Posterior vena cava (tissue), 2 donors: ENCODE measurements at places on chromosomes 7 and 10. TPM values are rescaled to one million over a fixed set of nuclear protein-coding genes. Genes with fewer than 3 reads are reported as not detected.
A peak's percentile ranks its signal among the peaks of the same experiment; 100 is the strongest.

GRCh38 chr10:100750291-100751210, 5.2 kb downstream of the PAX2 start:
- DNase-seq, result peak; percentile 78

GRCh38 chr7:73437621-73438416, 4.2 kb downstream of the FZD9 start:
- no peak for DNase-seq

GRCh38 chr10:23065181-23065948, 30.0 kb upstream of the MSRB2 start:
- peak; percentile 89 for DNase-seq

DNA sequence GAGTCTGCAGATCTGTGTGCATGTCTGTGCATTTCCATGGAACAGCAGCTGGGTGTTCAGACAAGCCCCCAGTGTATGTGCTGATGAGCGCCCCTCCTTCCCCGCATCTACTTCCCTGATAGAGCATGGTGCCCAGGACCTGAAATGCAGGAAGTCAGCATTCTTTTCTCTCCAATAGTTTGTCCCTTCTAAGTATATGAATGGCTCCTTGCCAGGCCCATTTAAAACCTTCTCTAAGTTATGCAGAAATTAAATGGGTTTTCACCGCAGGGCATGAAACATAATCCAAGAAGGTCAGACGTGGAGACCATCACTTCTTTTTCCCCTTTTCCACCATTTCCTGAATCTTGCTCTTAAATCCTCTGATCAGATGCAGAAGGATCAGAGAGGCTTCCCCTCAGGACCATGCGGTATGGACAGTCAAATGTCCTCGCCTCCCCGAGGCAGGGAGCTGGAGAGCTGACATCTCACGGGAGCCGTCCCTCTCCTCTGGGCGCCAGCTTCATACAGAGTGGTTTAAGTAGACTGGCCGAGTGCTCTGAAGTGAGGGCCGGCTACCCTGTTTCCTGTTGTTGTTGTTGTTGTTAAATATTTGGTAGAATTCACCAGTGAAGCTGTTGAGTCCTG, 155.3 kb downstream of the C10orf105 start:
- no peak for DNase-seq

DNA sequence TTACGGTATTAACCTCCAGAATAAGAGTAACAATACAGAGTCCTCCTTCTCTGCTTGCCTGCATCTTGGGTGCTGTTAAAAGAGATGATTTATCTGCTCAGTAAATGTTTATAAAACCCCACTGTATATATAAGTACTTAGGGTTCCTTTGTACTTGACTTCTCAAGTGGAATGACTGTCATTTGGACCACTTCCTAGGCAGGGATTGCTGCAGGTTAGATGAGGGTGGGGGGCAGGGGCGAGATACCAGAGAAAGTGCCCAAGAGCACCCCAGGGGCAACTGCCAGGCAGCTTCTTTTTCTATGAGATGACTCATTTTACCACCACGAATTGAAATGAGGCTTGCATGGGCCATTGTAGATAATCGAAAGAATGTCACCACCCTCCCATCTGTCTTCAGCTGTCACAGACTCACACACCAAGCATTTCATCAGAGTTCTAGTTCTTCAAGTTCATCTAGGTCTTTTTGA, 421.9 kb upstream of the GALNT17 start:
- no peak for DNase-seq

DNA sequence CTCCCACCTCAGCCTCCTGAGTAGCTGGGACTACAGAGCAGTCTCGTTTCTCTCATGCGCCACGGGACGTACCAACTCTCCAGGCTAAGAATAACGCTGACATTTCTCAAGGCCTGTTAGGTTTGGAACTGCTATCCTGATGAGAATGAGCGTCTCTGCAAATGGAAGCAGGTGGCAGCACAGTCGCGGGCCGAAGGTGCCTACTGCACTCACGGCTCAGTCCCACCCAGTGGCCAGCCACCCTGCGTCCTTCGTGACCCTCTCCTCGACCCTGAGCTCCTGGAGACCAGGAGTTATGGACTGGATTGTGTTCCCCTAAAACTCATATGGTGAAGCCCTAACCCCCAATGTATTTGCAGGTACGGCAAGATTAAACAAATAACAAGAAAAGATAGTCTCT, 274.1 kb downstream of the PRPF18 start:
- DNase-seq, result no peak

GRCh38 chr10:120115959-120116358, 223.4 kb downstream of the SEC23IP start:
- DNase-seq, result no peak

DNA sequence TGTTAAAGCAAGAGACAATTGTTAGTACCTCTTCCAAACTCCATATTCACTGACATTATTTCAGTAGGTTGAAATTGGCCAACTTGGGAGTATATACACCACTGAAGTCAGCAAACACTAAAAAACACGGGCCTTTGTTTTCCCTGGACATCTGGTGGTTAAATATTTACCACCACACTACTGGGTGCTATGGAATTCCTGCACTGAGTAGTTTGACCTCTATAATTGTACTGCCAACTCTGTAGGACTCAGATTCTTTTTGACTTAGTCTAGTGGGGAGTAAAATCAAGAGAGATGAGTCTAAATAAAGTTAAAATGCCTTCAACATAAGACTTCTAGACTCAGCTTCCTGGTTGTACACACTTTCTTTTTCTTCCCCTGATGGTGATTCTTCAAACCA, 41.3 kb upstream of the TES start:
- DNase-seq, result no peak

GRCh38 chr10:105681051-105681450, 1040.0 kb downstream of the SORCS3 start:
- DNase-seq, result no peak

DNA sequence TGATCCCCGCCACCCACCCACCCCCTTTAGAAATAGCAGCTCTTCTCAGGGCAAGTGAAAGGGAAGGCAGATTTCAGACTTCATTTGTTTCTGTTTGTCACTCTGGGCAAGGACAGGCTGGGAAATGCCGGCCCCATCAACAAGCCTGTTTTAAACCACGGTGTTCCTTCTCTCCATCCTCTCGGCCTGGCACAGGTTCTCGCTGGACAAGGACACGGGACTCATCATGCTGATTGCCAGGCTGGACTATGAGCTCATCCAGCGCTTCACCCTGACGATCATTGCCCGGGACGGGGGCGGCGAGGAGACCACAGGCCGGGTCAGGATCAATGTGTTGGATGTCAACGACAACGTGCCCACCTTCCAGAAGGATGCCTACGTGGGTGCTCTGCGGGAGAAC, 42.3 kb downstream of the C10orf105 start:
- no peak for DNase-seq

DNA sequence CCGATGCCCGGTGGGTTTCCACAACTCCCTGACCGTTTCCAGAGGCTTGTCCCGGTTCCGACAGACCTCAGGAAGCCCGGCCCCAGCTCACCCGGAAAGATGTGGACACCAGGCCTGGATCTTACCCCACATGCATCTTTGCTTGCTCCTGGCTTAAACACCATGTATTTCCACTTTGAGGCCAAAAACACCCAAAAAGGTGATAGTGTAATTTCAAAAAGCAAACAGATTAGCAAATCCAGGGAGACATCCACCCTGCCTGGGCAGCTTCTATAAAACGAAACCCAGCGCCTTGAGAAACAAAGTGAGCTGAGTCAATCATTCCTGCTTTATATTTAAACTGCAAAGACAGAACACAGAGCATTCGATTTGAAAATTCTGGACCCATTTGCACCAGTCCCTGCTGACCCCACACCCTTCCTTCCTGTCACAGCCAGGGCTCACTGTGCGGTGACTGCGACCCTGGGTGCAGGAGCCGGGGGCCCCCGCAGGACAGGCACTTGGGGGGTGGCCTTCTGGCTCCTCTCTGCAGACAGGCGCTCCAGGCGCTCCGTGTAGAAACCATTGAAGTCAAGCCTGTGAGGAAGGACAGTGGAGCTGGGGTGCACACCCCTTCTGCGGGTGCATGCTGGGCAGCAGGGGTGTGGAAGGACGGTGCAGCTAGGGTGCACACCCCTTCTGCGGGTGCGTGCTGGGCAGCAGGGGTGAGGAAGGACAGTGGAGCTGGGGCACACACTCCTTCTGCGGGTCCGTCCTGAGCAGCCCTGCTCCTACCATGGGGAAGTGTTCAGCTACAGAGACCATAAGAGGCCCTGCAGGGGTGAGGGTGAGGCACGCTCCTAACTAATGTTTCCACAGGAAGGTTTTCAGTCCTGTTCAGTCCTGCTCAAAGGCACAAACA, 2.9 kb upstream of the ADAM8 start:
- DNase-seq, result no peak

GRCh38 chr10:69901022-69901421, 99.3 kb downstream of the COL13A1 start:
- DNase-seq, result no peak

GRCh38 chr7:137890449-137890921, 43.7 kb upstream of the DGKI start:
- no peak for DNase-seq

DNA sequence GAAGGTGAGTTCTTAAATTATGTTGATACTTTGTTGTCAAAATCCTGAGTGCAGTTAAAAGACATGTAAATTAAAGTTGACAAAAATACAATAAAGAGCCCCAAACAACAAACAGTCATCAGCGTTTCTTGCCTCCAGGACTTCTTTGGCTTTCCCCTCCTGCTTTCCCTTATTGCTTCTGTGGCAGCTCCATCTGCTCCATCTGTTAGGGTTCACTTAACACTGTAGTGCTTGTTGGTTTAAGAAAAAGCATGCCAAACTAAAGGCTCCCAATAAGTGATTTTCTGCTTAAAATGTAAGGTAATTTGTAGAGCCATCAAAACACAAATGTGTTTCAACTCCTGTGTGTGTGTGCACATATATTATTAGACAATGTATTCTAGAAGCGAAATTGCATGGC, 254.3 kb upstream of the GNAI1 start:
- no peak for DNase-seq

DNA sequence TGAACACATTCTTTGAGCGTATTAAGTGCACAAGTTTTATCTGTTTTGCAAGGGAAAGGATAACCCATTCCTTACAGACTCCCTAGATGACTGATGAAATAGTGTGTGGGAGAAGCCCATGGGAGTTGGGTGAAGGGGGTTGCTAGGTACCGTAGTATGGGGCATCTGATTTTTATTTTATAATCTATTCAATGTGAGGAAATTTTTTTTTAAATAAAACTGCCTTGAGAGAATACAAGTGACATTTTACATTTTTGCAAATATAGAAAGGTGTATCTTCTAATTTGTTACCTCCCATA, 1.4 kb downstream of the BTAF1 start:
- DNase-seq, result no peak

- DNase-seq, result no peak
These were observed 15.5 kb downstream of the CHST3 start for GRCh38 chr10:71979692-71980062.

DNA sequence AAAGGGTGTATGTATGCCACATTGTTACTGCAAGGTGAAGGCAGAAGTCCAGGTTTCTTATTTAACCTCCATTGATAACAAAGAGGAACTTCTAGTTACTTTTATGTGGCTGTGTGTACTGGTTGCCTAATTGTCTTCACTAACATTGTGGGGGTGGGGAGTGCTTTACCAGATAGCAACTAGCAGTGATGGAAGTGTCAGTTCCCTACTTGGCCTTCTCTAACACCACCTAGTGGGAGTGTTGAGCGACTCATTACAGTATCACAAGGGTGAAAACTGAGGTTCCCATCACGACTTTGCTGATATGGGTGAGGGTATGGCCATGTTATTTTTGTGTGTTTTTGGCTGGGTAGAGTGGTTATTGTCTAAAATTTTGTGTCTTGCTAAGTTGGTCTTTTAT, 274.4 kb downstream of the THSD7A start:
- DNase-seq, result no peak

- DNase-seq, result no peak
These were observed 280.9 kb downstream of the MALRD1 start for GRCh38 chr10:19329475-19329874.

RPS24 gene
- total RNA-seq, result 1,204 TPM

CISD1 gene
- total RNA-seq, result 38.4 TPM

SLC18A2 gene
- 0.81 TPM for total RNA-seq

SLC26A5 gene
- total RNA-seq, result not detected

IGFBP1 gene
- not detected for total RNA-seq

GJD4 gene
- total RNA-seq, result not detected

BTBD16 gene
- total RNA-seq, result 0.14 TPM

PILRA gene
- 15.3 TPM for total RNA-seq

NPSR1 gene
- total RNA-seq, result not detected

OR6B1 gene
- total RNA-seq, result not detected

CYP2C9 gene
- not detected for total RNA-seq

ZNF488 gene
- not detected for total RNA-seq

IFIT1 gene
- total RNA-seq, result 9.8 TPM

CPVL gene
- 23.8 TPM for total RNA-seq

SPDYE5 gene
- total RNA-seq, result not detected

SPDYE8 gene
- total RNA-seq, result not detected
